COR-L47 (cell line): ENCODE measurements at places on chromosomes 13 and 19.

DNA sequence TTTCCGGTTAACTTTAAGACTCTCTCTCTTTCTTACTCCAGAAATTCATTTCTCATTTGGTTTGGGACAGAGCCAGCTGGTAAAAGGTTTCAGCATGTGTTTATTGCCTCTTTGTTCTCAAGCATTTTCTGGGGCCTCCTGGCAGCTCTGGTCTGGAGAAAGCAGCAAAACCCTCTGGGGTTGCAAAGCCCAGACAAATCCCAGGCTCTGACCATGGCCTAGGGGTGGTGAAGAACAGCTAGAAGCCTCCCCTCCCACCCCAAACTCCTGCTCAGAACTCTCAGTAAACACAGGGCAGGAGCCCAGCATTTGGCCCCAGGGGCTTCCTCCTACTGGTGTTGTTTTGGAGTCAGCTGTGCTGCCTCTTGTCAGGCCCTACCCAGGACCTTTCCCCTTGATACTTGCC is 124.2 kb upstream of the SERP2 start:
- DNase-seq = no peak

- DNase-seq = no peak
Observed at GRCh38 chr13:48733739-48734335, 80.1 kb downstream of the CYSLTR2 start.

DNA sequence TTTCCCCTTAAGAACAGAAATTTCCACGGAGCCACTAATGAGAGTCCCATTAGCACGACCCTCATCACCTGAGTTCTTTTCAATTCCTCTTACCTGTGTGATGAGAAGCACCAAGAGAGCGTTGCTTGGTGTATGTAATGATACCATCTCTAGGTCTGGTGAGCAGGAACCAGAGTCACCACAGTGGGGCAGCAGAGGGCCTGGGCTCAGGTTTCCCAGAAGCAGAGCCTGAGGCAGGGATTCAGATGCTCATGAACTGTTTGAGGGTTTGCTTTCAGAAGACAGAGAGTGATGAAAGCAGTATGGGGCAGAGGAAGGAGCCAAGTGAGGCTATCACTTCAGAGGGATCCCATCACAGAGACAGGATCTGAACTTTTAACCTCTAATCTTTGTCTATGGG is 3.1 kb upstream of the PTPRH start:
- DNase-seq = no peak

DNA sequence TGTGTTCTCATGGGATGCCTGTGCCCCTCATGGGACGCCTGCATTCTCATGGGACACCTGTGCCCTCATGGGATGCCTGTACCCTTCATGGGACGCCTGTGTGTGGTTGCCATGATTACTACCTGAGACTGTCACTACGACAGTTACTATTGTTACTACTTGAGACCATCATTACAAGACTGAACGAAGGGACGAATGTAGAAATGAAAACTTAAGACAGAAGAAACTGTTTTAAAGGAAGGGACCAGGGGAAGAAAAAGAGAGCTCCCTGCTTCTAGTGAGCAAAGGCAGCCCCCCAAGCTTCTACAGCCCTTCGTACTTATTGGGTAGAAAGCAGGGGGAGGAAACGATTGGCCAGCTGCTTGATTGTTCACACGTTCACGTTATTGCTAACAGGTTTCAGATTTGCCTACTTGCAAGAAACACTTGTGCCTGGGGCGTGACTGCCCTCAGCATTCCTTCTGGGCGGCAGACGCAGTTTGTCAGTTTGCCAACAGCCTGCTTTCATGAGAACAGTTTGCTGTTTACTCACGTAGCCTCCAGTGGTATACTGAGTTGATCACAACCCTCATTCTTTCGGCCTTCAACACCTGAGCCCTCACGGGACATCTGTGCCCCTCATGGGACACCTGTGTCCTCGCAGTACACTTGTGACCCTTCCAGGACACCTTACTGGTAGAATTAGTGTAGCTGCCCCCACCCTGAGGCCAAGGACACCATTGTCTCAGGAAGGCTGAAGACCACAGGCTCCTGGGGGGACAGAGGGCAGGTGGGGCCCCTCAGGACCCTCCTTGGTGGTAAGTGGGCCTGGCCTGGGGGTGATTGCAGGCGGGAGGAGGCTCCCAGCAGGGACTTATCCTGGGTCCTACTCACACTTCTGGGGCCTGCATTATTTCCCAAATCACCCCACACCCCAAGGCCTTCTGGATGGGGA is 2.5 kb upstream of the S1PR4 start:
- peak; percentile 16 for DNase-seq

- DNase-seq = no peak
Observed at GRCh38 chr19:17246681-17247425, 1.1 kb upstream of the NR2F6 start.

DNA sequence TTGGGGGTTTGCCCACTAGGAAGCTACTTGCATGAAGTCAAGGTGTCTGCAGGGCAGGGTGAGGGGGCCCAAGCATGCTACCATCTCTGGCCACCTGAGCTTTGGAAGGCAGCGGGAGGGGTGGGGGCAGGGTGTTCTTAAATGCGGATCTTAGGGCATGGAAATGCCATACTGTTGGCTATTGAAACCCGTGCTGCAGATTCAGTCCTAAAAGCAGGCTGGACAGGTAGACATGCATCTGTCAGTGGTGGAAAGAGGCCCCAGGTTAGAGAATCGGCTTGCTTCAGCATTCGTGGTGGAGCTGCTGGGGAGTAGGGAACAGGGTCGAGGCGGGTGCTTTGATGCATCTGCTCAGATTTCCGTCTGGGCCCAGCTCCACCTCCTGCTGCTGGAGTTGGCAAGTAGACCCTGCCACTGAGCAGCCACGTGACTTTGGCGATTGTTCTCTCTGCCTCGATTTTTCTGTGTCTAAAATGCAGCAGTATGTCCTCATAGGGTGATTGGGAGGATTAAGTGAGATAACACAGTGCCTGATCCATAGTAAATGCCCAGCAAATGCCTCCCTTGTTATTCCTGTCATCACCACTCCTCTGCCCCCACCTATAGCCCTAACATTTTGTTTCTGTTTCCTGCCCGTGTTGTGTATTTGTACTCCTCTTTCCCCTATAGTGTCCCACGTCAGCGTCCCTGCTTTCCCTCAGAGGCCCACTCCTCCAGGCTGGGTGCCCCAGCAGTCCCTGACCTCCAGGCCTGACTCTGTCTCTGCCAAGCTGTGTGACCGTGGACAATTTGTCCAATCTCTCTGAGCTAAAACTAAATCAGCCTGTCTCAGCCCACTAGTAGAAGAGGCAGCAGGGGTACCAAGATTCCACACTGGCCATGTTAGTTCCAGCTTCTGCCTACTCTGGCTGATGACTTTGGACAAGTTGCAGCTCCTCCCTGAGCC is 5.8 kb downstream of the PPP1R37 start:
- DNase-seq = peak; percentile 67

- DNase-seq = no peak
Observed at GRCh38 chr13:35140321-35140720, 198.3 kb downstream of the NBEA start.

DNA sequence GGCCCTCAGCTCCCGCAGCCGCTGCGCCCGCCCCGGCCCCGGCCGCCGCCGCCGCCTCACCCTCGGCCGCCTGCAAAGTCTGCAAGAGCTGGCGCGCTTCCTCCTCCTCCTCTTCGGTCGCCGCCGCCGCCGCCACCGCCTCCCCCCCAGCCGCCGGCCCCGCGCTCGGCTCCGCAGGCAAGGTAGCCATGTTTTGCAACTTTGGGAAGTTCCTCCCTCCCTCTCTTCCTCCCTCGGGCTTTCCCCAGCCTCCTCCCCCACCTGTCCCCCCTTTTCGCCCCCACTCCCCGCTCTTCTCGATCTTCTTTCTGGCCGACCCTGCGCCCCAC is 433 bp downstream of the SIX5 start:
- no peak for DNase-seq

- no peak for DNase-seq
Observed at GRCh38 chr13:42880056-42880605, 98.7 kb downstream of the FAM216B start.

DNA sequence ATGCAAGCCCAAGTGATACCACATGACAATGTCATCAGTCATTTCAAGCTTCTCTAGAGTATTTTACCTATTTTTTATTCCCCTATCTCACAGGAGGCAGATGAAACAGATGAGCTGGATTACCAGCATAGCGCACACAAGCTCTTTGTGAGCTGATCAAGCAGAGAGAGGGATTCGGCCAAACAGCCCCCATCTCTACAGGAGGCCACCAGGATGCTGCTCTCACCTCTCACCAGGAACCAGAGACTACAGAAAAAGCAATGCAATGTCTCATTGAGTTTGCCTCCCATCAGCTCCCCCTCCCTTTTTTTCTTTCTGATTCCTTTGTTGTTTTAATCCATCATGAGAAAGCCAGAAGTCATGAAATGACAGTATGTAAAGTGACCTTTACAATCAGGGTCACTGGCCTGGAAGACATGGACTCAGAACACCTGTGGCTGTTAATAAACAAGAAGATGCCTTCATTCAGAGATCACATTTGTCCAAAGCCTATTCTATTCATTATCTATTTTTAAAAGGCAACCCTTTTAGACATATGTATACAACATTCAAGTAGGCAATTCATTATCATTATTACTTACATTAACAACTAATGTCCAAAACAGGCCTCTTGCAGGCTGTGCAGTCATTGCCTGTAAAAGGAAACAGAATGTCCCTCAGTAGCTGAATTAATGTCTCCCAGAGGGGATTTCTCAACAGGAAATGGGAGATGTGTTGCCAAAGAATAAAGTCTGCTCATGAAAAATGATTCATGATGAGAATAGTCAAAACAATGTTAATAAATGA is 656.6 kb downstream of the TBC1D4 start:
- DNase-seq = no peak

- DNase-seq = no peak
Observed at GRCh38 chr13:44423824-44424223, 50.2 kb downstream of the SERP2 start.

DNA sequence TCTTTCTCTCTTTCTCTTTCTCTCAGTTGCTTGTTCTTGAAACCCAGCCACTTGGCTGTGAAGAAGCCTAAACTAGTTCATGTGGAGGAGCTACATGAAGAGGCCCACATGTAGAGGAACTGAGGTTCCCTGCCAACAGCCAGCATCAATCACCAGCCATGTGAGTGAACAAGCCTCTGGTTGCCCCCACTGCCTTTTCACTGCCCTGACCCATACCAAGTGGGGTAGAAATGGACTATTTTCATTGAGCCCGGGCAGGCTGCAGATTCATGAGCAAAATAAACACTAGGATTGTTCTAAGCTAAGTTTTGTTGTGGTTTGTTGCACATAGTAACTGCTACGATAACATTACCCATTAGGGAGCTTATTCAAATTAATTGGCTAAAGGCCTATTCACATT is 78.7 kb upstream of the FAM216B start:
- no peak for DNase-seq

DNA sequence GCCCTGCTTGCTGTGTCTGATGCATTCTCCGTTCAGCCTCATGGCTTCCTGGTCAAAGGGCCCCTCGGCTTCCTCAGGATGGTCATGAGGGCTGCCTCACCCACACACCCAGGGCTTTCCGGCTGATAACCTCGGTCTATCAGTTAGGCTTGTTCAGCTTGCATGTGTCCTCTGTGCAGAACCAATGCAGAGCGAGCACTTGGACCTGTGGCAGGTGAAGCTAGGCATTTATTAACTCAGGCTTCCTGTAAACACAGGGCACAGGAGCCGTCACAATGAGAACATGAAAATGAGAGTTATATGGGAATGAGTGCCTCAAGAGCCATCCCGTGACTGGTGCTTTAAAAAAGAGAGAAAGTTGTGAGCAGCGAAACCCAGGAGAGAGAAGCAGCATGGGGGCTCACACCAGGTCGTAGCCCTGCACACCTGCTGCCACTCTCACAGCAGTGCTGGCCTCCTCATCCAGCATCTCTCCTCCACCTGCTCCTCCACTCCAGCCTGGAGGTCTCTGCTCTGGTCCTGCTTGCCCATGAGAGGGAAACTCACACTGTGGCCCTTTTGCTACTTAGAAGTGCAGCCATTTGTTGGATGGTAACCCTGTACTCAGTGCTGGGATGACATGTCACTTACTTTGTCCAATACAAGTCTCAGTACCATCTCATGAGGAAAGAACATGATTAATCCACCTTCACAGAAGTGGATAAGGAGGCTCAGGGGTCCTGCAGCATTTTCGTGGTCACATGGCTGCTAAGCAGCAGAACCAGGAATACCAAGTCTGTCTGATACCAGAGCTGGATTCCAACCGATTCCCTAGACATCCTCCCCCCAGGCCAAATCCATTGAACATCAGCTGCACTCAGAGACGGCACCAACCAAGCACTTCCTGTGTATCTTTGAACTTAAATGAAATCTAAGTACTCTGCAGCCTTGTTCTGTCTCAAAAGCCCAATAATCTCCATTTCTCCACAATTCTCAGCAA is 50.5 kb upstream of the IRS2 start:
- no peak for DNase-seq

GRCh38 chr13:98915981-98916380 is 61.9 kb downstream of the DOCK9 start:
- no peak for DNase-seq

DNA sequence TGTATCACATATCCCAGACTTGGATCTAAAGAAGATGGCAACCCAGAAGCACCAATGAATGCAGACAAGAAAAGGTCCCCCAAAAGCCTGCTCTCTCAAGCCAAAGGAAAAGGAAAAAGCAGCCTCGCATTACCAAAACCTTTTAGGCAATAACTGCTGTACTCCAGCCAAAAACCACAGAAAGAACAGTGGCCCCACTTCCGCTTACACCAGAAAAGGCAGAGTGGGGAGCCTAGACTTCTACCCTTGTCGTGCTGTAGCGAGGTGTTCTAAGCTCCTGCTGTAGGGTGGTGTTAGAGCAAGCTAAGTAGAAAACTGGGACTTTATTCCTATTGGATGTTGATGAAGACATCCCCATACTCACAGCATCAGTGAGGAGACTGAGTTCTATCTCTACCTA is 244.0 kb upstream of the RXFP2 start:
- no peak for DNase-seq

GRCh38 chr19:58007285-58007684 is 4.7 kb upstream of the ZNF606 start:
- no peak for DNase-seq

- no peak for DNase-seq
Observed at GRCh38 chr19:38669552-38669951, 22.1 kb downstream of the ACTN4 start.

- DNase-seq = no peak
Observed at GRCh38 chr13:30169442-30169841, 137.9 kb downstream of the KATNAL1 start.

- DNase-seq = no peak
Observed at GRCh38 chr19:815079-815774, 6.5 kb downstream of the PLPPR3 start.

GRCh38 chr19:20153281-20153680 is 13.7 kb upstream of the ZNF486 start:
- DNase-seq = no peak

- DNase-seq = peak; percentile 79
Observed at GRCh38 chr19:29844891-29845573, 33.2 kb downstream of the CCNE1 start.

- no peak for DNase-seq
Observed at GRCh38 chr19:50315773-50316448, 13.3 kb downstream of the KCNC3 start.

DNA sequence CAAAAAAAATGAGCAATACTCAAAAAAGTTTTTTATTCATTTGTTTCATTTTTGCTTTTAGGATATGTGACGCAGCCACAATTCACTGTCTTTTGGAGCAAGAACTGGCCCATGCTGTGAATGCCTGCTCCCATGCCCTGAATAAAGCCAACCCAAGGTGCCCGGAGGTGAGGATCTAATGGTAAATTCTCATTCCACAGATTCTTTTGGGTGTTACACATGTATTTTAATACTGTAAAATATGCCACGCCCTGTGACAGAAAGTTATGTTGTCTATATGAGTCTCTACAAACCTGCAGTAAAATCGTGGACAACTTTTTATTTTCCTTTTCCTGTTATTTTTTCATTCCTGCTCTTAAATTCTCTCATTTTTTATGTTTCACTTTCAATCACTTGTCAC is 57.5 kb upstream of the AKAP11 start:
- no peak for DNase-seq

GRCh38 chr13:75151081-75151643 is 330.8 kb downstream of the TBC1D4 start:
- DNase-seq = no peak
